Anterior cingulate cortex (tissue), 58 donors: ENCODE measurements at places on chromosomes 2 and 18.

DNA sequence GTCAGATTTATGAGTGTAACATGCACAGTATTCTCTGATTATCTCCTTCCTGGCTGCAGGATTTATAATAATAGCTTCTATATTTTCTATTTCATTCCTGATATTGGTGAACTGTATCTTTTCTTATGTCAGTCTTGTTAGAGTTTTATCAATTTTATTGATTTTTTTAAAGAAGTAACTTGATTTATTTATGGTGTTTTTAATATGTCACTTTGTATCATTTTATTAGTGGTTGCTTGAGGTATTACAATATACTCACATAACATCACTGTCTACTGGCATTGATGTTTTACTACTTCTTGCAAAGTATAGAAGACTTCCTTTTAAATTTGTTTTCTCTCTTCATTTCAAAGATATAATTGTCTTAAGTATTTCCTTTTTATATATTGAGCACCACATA, 270.5 kb upstream of the GYPC start:
- no peak for DNase-seq

DNA sequence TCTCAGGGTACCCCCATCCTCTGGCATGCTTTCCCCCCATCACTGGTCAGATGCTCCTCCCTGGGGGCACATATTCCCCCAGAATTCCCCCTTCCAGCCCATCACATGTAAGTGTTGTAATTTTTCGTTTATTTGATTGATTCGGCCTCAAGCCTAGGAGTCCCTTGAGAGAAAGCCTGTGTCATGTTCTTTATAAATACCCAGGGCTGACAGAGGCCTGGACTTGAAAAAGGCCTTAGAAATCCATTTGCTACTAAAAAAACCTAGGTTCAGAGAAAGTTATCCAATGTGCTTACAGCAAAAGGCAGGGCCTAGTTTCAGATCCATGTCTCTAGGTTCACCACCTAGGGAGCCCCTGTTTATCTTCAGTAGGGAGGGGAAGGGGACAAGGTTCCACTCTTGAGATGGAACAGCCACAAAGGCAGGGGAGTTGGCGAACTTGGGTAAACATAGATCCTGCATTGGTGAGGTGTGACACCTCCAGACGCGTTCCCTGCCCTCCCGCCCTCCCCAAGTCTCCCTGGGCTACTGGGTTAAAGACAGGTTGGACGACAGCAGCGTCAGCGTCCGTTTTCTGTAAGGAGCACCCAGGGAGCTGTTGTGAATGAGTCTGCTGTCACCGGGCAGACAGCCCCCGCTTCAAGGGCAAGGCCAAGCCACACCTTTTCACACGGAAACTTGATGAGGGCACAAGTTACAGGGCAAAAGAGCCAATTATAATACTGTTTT, 147.8 kb downstream of the EN1 start:
- no peak for DNase-seq

DNA sequence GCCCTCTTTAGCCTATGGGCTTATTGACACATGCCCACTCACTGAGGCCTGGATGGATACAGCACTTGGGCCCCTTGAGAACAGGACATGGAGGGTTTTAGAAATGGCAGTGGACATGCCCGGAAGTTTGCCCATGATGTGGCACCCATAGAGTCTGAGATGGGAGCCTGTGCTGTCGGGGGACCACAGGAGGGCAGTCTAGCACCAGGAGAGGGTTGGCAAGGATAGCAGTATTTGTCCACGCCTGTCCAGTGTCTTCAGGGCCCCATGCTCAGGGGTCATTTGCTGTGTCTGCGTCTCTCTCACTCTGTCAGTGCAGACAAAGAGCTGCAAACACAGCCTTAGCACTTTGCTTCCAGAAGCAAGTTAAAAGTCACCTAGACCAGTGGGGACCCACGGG, 48.7 kb downstream of the IL1RL2 start:
- no peak for DNase-seq

DNA sequence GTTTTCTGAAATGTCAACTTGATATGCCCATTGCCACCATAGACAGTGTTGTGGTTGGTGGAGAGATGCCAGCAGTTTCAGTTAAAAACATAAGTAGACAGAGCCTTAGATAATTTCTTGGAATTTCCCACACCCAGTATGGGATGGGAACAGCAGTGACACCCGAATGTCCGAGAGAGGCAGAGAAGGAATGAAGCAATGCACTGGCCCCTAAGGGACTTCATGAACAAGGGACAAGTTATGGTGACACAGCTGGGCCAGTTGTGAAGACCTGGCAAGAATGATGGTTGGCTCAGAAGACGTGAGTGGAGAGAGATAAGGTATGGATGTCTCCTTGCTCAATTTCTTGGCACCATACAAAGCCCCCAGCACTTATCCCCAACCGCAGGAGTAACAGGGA, 165.2 kb upstream of the APCDD1 start:
- no peak for DNase-seq

GRCh38 chr2:210626849-210627248, 70.5 kb downstream of the CPS1 start:
- no peak for DNase-seq

GRCh38 chr2:120886534-120887319, 151.1 kb downstream of the GLI2 start:
- no peak for DNase-seq

DNA sequence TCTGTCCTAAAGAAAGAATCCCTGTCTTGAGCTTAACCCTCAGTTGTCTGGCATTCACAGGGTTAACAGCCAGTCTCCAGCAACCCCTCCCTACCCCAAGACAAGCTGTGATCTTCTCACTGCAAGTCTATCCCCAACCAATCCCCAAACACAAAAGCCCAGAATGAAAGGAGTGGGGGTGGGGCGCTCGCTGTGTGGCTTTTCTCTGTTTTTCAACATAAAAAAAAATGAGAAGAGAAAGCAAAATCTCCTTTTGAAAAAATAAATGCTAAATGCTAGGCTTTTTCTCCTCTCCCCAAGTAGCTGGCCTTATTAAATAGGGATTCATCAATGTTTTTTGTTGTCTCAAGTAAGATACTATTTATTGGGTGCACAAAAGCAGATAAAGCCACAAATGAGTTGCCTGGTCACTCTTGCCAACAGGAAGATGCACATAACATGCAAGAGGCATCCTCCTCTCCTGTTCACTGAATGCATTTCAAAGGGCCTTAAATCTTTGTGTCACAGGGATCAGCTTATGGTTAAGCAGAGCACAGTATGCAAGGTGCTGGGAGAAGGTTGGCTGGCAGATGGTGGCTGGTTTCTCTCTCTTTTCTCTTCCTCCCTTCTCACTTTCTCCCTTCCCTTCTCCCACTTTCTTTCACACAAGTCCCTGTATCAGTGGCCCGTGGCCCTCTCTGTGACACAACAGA, 225.6 kb downstream of the CMPK2 start:
- no peak for DNase-seq

DNA sequence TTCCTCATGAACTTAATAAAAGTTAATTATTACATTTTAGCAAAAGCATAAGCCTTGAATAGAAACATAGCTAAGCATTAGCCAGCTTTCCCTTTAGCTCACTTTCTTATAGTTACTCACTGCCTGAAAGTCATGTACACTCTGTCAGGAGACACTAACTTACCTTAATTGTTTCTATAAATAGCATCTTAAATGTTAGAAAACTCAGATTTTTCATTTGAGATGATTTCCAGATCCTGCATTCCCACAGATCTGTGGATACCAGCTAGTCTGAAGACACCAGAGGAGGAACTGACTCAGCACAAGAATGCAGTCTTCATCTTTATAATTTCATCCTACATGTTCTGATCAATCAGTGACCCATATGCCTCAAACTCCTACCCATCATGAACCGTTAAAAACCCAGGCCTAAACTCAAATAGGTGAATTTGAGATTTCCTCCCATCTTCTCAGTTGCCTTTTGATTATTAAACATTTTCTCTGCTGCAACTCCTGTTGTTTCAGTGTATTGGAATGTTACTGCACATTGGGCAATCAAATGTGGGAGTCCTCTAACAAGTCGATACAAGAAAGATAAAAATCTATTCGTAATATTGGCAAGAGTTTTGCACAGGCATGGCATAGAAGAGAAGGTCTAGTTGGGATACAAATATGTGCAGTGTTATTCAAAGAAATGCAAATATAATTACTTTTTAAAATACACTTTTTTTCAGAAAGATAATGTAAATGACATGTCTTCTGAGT, 857.4 kb upstream of the CDH2 start:
- DNase-seq: no peak

DNA sequence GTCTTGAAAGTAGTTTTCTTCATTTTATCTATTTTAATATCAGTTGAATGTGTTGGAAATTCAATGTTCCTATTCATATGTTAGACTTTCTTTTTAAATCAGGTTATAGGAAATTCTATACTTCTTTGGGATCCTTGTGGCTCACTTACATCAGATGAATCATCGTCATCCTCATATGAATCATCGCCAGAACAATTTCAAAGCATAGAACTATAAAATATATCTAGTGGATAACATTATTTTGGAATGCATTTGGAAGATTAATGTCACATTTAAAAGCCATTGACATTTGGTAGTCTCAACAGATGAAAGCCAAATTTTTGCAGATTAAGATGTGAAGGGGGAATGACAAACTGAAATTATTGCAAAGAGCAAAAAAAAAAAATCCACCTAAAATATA, 94.1 kb downstream of the FAM161A start:
- DNase-seq: no peak

- DNase-seq: no peak
Measured at GRCh38 chr2:176668912-176669311, 399.7 kb downstream of the MTX2 start.

DNA sequence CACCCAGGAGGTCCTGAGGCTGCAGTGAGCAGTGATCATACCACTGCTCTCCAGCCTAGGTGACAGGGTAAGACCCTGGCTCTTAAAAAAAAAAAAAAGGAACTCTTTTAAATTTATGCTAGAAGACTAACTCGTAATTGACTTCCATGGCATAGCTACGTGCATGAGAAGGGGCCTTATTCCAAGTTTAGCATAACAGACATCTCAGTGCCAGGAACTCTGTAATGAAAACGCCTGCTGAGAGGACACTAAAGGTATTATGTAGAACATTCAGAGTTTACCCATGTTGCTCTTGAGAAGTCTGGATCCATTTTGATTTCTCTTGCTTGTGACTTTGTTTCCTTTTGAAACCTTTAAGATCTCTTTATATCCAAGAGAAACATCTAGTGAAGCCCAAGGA, 276.0 kb downstream of the ZNF407 start:
- no peak for DNase-seq

GRCh38 chr2:162065767-162066166, 8.2 kb downstream of the DPP4 start:
- no peak for DNase-seq

GRCh38 chr2:206657087-206657486, 14.8 kb downstream of the FAM237A start:
- no peak for DNase-seq

- no peak for DNase-seq
Measured at GRCh38 chr2:109677835-109678580, 63.8 kb downstream of the SOWAHC start.

DNA sequence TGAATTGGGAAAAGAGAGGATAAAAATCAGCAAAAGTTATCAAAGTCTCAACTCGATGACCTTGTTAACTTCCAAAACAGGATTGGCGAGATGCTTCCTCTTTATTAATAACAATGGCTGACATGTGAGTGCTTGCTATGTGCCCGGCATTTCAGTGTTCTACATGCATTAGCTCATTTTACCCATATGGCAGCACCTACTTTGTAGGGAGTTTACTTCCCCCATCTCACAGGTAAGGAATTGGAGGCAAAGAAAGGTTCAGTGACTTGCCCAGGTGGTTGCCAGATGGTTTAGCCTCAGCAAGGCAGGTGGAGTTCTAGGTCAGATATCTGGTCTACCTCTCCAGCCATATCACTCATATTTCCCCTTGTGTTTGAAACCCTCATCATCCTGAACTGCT, 12.4 kb downstream of the TFCP2L1 start:
- DNase-seq: no peak

- DNase-seq: no peak
Measured at GRCh38 chr2:74862020-74862964, 28.4 kb downstream of the HK2 start.

GRCh38 chr2:173079973-173080860, 4.6 kb downstream of the MAP3K20 start:
- DNase-seq: no peak

DNA sequence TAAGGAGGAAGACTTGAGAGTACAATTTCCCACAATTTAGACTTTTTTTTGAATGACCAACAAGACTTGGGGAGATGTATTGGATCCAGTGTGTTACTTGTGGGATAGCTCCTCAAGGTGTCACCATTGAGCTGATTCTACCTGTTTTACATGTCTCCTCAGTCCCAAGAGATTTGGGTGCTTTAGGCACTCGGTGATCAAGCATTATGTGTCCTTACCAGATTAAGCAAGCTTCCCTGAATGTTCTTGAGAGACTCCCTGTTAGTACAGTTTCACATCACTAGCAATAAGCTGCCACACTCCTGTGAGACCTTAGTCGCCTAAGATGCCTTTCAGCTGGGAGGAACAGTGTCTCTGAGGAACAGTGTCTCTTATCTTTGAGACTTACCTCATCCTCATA, 384.3 kb upstream of the SYT4 start:
- no peak for DNase-seq

- no peak for DNase-seq
Measured at GRCh38 chr2:23482607-23483006, 97.6 kb downstream of the KLHL29 start.

DNA sequence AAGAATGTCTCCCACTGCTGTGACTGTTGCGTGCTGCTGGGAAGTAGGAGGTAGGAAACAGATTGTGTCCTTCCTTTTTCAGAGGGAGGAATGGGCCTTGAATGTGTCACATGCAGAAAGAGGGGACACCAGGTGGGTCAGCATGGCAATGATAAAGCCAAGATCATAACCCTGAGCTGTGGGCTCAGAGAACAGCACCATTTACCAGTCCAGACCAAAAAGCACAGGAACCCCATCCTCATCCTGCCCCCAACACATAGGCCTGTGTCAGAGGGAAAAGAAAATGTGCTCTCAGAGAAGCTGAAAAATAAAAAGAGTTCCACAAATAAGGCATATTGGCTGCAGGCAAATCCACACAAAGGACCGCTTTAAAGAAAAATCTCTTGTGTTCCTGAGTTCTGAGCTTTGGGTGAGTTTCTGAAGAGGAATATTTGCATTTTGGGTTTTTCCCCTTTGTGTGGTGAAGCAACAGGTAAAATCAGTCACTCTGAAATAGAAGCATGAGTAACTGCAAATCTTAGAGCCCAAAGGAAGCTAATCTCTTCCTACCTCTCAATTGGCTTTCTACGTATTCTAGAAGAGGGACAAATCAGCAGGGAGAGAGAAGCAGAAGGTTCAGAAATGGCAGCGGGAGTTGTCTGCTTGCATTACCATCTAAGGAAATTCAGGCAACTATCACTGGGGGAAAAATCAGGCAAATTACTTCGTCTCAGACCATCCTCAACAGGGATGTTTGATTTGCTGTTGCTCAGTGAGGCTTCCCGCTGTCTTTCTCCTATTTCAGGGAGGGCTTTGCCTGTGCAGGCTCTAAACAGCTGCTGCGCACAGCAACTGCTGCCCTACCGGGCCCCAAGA, 106.8 kb downstream of the BCL11A start:
- no peak for DNase-seq

- DNase-seq: no peak
Measured at GRCh38 chr2:2827761-2828221, 496.7 kb upstream of the MYT1L start.
